A549 (cell line): ENCODE measurements at places on chromosomes 16 and 17. TPM values are rescaled to one million over a fixed set of nuclear protein-coding genes. Genes with fewer than 3 reads are reported as not detected.

Gene COX11
- polyA plus RNA-seq = 112 to 121 TPM (median 114 TPM) in 3 replicates

DNA sequence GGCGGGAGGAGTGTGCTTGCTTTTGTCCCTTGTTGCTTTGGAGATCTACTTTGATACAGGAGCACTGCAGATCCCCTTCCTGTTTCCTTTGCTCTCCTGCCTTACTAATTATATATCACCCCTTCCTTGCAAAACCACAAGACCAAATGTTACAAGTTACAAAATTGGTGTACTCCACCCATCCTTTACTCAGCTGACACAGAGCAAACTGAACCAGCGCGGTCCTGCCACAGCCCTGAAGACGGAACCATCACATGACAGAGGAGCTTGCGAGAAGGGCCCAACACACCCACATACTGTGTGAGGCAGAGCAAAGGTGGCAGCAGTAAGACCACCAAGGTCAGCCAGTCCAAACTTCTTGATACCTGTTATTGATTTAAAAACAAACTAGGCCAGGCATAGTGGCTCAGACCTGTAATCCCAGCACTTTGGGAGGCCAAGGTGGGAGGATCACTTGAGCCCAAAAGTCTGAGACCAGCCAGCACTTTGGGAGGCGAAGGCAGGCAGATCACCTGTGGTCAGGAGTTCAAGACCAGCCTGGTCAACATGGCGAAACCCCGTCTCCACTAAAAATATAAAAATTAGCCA lies 33.2 kb downstream of the CYTH1 start:
- DNase-seq = no peak

DNA sequence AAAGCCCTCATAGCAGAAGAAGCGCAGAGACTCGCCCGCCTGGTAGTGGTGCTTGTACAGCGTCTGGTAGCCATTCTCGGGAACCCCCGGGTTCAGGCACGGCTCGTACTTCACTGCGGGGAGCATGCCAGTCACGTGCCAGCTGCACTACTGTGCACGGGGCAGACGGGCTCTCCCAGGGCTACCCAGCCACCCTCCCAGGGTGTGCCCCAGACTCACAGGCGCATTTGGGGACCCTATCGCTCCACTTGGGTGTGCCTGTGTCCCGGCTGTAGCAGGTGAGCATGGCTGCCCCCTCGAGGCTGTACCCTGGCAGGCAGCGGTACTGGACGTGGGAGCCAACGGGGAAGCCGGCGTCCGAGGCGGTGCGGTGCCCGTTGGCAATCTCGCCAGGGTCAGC lies 10.3 kb upstream of the CDIPT start:
- no peak for DNase-seq

- DNase-seq = peak; percentile 93
These were observed 6.6 kb upstream of the JUP start for GRCh38 chr17:41792845-41793783.

DNA sequence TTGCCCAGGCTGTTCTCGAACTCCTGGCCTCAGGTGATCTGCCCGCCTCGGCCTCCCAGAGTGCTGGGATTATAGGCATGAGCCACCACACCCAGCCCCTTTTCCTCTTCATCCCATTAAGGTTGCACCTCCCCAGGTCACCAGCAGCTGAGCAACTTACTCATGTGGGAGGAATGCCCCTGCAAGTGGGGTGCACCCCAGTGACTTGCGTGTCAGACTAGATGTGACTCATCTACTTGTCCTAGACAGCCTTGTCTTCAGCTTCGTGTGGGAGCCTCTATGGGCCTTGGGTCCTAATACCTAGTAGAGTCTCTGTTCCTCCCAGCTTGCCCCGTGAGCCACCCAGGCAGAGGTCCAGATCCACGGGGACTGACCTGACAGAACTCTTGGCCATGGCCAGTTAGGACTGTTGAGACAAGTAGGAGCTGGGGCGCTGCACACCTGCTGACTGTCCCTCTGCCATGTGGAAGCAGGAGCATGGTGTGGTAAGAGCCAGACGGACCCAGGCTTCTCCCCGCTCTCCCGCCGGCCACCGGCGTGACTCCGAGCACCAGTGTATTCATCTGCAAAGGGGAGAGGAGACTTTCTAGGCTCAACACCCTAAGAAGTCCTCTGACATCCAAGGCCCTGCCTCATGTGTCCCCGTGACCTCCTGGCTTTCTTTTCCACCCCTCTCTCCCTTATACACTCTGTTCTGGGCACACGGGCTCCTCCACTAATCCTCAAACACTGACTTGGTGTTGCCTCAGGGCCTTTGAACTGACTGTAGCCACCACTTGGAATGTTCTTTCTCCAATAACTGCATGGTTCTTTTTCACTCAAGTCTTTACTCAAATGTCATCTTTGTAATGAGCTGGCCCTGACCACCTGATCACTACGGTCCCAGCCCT lies 11.6 kb upstream of the CBX4 start:
- DNase-seq = peak; percentile 99

DNA sequence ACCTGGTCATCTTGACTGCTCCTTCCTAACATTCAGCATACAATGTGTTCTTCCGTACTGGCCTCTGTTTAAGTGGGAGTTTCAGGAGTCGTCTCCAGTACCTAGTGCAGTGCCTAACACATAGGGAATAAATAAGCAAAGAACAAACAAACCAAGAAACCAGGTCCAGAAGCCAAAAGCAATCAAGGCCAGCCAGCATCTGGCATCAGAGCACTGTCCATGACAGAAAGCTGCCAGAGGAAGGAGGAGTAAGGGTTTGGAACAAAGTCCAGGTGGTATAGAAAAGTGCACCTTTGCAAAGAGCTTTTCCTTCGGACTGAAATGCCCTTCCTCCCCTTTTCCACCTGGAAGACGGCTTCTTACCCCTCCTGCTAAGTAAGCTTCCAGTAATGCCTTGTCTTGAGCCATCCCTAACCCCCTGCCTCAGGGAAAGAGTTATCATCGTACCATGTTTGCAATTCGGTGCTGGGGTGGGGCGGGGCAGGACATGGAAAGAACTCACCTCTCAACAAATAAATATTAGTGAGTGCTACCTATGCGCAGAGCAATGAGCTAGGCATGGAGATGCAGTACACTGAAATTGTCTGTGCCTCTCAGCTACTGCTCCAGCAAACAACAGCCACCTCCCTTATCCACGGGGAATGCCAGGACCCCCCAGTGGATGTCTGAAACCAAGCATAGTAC lies 47.6 kb downstream of the C17orf67 start:
- no peak for DNase-seq

Gene HBQ1
- 2.8 to 4.7 TPM (median 3.2 TPM) in 3 replicates for polyA plus RNA-seq

GRCh38 chr17:3843935-3844516 lies 2.0 kb downstream of the NCBP3 start:
- DNase-seq = peak; percentile 87

DNA sequence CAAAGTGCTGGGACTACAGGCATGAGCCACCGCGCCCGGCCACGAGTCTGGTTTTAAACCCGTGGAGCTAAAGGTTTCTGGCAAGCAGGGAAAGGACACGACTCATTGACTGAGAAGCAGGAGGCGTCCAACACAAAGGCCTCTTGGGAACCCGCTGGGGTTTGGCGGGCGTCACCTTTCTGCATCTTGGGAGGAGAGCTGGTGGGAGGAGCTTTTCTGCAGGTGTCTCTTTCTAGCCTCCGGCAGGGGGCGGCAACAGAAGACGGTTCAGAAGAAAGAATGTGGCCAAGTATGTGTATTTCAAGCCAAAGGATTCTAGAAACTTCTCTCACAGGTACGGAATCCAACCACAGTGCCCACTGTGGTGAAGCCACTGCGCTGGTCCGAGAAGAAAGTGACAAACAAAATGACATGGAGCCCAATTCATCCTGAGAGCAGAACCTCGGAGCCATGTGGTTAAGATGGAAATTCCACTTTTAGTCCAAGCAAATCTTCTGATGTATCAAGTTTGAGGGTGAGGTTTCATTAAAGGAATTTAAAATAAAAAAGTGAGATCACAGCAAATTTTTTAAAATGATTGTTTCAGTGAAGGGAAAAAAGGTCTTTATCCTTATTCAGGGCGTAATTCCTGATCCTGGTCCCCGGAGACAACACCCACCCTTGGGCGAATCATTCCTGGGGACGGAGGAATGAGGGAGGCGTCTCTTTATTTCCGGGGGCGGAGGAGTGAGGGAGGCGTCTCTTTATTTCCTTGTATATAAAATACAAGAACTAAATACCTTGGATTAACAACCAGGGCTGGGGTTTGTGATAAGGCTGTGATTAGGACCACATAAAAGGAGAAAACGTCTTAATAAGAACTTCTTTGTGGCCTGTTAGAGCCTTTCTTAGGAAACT lies 97.6 kb downstream of the MRM3 start:
- DNase-seq = peak; percentile 67

GRCh38 chr17:52106638-52107261 lies 51.8 kb downstream of the CA10 start:
- peak; percentile 41 for DNase-seq

GRCh38 chr16:19242186-19242585 lies 43.3 kb upstream of the CLEC19A start:
- DNase-seq = no peak

DNA sequence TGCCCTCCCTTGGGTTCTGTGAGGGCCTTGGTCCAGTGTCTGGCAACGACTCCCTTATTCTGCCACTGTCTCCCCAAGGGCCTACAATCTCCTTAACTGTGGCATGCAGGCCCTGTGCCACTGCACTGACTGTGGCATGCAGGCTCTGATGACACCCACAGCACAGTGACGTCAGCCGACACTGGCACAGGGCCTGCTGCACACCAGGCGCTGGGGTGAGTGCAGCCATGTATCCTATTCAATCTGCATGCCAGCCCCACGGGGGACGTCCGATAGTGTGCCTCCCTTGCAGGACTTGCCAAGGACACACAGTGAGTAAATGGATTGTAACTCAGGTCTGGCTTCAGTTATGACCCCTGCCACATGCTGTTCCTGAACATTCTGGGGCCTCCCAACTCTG lies 39.8 kb upstream of the RASD1 start:
- peak; percentile 80 for DNase-seq

- peak; percentile 71 for DNase-seq
These were observed 63.4 kb downstream of the KLHDC4 start for GRCh38 chr16:87702325-87702811.

Gene FKBP10
- 109 to 121 TPM (median 119 TPM) in 3 replicates for polyA plus RNA-seq

- no peak for DNase-seq
These were observed 50.8 kb downstream of the MYO1D start for GRCh38 chr17:32826076-32826475.

Gene TBC1D3E
- polyA plus RNA-seq = 0.12 TPM in 1 of 3 replicates, not detected in the others

DNA sequence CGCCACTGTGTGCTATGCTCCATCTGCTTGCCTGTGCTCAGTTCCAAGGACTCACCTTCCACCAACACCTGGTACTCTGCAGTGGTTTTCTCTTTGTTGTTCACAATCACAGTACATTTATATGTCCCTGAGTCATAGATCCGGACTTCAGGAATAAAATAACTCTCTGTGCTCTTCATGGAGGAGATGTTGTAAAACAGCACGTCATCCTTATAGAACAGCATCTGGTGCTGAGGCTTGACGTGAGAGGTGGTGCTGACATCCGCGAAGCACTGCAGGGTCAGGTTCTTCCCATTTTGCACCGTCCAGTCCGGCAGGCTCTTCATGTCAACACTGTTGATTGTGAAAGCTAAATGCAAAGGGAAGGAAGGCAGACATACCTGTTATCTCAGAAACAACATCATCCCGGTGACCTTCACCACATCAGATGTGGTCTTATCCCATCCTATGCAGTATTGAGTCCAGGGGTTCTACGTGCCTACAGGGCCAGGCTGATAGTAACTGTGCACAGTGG lies 12.8 kb downstream of the PECAM1 start:
- DNase-seq = no peak

- DNase-seq = no peak
These were observed 415 bp downstream of the ABCA5 start for GRCh38 chr17:69326377-69327059.

Gene NATD1
- 1.0 to 1.6 TPM (median 1.3 TPM) in 3 replicates for polyA plus RNA-seq

Gene RAB11FIP4
- polyA plus RNA-seq = 1.2 to 1.9 TPM (median 1.3 TPM) in 3 replicates

DNA sequence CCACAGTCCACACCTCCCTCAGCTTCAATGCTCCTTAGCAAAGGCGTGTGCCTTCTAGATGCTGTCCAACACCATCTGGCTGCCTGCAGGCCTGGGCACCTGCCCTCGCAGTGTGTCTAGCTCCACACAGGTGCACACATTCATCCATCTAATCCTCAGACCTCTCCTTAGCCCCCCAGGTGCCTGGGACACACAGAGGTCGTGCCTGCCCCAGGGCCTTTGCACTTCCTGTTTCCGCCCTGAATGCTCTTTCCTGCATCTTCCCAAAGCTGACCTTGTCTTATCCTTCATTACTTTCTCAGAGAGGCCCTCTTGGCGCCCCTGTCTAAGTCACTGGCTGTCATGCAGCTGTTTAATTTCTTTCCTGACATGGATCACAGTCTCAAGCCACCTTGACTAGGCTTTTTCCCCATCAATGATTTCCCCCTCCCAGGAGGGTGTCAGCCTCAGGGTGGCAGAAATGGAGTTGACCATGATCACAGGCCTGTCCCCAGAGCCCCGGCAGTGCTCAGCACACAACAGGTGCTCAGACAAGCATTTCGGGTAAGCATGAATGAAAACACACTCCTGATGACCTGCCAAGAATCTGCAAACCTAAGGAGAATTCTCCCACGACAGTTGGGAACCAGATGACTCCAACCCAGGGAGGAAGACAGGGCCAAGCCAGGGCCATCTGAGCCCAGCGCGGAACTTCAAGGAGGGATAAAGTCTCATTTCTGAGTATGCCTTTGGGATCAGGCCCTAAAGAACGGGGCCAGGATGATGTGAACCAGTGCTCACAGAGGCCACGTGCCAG lies 76.3 kb downstream of the LITAF start:
- DNase-seq = no peak

DNA sequence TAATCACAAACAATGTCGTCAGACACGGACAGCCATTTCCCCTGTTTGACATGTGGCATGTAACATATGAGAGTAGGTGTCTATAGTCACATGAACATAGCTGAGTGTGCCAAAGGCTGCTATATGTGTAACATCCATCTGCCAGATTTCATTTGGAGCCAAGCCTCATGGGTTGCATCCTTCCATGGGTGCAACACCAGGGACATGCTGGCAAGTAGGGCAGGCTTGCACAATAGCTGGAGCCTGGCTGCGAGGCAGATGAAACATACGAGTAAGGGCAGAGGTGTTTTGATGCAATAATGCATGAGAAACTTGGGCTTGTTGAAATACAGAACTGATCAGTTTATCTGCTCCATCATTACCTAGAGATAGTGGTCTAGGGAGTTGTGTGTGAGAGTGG lies 9.0 kb upstream of the ZNF689 start:
- no peak for DNase-seq

Gene ACAP1
- polyA plus RNA-seq = 1.3 to 2.1 TPM (median 1.4 TPM) in 3 replicates

- no peak for DNase-seq
These were observed 5.6 kb downstream of the SBK1 start for GRCh38 chr16:28297784-28298510.

DNA sequence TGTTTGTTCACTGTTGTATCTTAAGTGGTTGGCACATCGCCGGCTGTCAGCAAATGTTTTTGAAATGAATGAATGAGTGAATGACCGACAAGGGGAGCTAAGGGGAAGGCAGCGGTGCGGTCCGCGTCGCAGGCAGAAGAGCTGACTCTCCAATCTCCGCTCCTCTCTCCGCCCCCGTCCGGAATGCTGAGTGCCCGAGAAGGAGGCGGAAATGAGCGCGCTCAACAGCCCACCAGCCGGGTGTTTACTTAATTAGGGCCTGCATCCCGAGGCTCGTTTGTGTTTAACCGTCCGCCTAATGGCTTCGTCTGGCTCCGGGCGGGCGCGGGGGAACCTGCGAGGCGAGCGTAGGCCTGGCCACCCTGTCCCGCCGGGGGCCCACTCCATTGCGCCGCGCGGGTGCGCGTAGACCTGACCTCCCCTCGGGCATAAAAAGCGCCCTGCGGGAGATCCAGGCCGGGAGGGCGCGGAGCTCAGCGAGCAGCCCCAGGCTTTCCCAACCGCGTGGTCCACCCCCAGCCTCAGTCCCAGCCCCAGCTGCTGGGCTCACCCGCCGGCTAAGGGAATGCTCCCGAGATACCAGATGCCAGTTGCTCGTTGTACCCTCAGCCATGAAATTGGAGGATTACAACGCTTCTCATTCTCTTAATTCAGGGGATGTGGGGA lies 2.5 kb upstream of the CDH3 start:
- no peak for DNase-seq
